Neuronal stem cell (in vitro differentiated cells): ENCODE measurements at places on chromosomes 5 and 9.

DNA sequence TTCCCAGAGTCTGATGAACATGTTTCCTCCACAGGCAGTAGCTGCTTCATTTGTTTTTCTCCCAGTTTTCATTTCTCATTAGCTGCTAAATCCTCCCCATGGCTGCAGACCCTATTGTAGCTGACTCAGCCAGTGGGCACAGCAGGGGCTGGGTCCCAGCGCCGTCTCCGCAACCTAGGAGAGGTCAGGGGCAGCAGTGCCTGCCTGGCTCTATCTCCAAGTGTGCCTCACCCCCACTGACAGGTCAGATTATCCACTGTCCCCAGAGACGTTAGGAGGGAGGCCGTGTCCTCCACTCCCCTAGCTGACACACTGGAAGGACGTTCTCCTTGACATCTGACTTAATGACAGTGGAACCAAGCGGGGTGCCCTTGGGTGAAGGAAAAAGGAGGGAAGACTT is 31.1 kb downstream of the KCNIP1 start:
- no peaks in the 10 kb centered on the region for H3K36me3 ChIP-seq
- H3K27me3 ChIP-seq = no peaks in the 10 kb centered on the region
- H3K27ac ChIP-seq = no peak overlapping the region
- H3K4me3 ChIP-seq = no peak overlapping the region
- DNase-seq = no peak

GRCh38 chr5:65076251-65076869 is 307.6 kb downstream of the CWC27 start:
- H3K27ac ChIP-seq = no peak overlapping the region
- no peaks in the 10 kb centered on the region for H3K4me1 ChIP-seq
- no peak overlapping the region for H3K4me3 ChIP-seq
- DNase-seq = no peak
- no peaks in the 10 kb centered on the region for H3K27me3 ChIP-seq

DNA sequence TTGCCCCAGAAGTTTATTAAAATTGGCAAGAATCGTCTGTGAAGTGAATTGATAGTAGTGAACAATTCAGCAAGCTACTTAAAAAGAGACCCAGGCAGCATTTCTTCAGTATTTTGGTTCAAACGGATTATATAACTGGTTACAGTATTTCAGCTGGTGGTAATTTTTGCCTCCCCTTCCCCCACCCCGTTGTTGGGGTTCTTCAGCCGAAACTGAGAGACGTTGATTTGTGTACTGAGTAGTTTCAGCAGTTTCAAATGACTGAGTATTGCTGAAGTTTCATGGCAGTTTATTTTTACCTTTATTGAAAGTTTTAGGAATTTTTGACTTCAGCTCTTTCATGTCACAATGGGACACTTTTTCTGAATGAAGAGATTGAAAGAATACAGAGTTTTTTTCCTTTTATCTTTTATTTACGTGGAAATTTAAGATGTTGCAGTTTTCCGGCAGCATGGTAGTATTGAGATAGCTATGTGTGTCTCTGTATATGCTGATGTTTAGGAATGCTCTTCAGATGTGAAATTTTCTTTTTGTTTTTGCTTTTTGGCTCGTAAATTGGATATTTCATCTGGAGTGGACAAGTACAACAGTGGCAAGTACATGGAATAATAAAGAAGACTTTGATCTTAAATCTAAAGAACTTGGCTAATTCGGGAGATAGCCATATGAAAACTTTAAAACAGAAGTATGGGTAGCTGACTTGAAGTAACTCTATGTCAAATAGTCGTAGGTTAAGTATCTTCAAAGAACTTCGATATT is 1.9 kb downstream of the GPBP1 start:
- H3K4me1 ChIP-seq = peaks cover 7% of the 10 kb centered on the region
- no peak overlapping the region for H3K27ac ChIP-seq
- no peaks in the 10 kb centered on the region for H3K27me3 ChIP-seq
- peak overlapping the region; percentile 66 for H3K4me3 ChIP-seq

DNA sequence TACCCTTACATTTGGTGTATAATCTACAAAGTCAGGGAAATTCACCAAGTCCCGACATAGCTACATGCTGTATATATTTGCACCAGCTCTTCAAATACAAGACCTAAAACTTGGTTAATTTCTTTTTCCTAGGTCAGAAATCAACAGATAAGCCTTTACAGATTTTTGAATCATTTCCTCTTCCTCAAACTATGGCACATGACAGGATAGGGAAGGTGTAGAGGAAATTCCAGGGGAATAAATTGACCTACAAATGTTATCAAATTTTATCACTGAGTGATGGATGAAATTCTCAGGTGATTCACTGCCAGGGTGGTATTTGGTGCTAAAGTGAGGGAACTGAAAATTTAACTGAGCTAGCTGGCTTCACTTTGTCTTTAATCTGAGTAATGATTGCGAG is 360.0 kb downstream of the BNC2 start:
- peaks cover 27% of the 10 kb centered on the region for H3K4me1 ChIP-seq
- no peak for DNase-seq
- H3K27me3 ChIP-seq = no peaks in the 10 kb centered on the region
- H3K36me3 ChIP-seq = no peaks in the 10 kb centered on the region

DNA sequence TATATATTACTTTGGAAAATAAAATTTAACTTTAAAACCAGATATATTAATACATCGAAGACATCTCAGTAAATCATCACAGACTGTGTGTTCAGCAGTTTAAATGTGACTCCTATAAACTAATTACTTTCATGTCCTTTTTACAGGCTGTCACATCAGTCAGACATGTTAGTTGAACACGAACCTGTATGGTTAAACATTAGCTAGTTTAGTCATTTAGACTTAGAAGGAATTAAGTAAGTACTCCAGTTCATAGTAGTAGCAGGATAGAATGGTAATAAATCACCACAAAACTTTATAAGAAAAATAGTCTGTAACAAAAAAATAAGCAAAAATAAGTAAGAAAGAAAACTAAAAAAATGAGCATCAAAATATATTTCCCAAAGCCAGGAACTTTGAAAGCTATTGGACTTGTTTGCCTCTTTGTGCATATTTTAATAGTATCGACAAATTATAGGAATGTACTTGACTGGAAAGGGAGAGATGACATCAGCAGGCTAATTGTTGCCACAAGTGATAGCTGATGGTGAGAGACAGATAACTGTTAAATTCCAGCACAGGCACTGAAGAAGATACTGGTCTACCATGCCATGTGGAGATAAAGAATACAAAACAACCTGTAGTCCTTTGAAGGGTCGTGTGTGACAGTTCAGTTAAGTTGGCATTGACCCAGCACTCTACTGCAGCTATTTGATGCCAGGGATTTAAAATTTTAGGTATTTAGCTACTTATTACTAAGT is 83.9 kb downstream of the RIC1 start:
- H3K36me3 ChIP-seq = peaks cover 56% of the 10 kb centered on the region
- no peak overlapping the region for H3K27ac ChIP-seq
- H3K4me1 ChIP-seq = no peaks in the 10 kb centered on the region

DNA sequence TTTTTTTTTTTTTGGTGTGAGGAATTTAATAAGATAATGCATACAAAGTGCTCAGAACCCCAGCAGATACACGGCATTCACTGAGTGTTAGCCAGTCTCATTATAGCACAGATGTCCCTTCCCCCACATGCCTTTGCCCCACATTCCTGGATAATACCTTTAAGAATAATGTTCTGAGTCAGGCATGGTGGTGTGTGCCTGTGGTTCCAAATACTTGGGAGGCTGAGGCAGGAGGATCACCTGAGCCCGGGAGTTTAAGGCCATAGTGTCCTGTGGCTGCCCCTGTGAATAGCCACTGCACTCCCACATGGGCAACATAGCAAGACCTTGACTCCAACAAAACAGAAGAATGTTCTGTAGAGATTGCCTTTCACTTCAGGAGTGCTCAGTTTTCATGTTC is 24.2 kb upstream of the ANKRD18A start:
- no peak overlapping the region for H3K27ac ChIP-seq
- H3K4me1 ChIP-seq = no peaks in the 10 kb centered on the region
- H3K36me3 ChIP-seq = no peaks in the 10 kb centered on the region
- H3K27me3 ChIP-seq = no peaks in the 10 kb centered on the region
- H3K4me3 ChIP-seq = no peak overlapping the region

DNA sequence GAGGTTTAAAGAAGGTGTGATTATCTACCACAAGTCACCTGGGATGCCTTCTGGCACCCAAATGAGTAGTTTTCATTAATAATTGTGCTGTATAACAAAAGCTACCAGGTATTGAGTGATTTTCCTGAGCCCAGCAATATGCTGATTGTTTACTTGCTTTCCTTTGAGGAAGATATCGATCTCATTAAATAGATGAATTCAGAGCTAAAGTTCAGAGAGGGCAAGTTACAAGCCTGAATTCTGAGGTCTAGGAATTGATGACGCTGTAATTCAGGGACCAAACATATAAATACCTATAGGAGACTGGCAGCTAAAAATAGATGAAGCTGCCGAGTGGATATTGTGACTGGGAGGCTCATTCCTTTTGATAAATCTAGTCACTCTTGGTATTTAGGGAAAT is 1.1 kb downstream of the ERCC6L2 start:
- H3K36me3 ChIP-seq = no peaks in the 10 kb centered on the region
- no peak for DNase-seq
- no peaks in the 10 kb centered on the region for H3K27me3 ChIP-seq

DNA sequence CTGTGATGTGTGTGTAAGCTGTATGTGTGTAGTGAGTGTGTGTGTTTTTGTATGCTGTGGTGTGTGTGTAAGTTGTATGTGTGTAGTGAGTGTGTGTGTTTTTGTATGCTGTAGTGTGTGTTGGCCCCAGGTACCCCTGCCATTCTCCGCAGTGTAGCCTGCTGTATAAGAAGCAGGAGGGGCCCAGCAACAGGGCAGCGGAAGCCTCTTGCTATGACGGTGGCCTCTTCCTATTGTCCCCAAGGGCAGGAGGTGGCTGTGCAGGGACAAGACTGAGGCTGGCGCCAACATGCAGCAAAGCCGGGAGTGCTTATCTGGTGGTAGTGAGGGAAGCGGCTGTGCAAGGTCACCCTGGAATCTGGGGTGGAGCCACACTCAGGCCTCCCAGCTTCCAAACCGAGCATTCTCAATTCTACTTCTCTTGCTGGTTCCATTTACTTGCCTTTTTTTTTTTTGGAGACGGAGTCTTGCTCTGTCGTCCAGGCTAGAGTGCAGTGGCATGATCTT is 5.1 kb downstream of the SPAAR start:
- peaks cover 10% of the 10 kb centered on the region for H3K4me1 ChIP-seq
- no peaks in the 10 kb centered on the region for H3K27me3 ChIP-seq
- peak; percentile 62 for DNase-seq
- no peak overlapping the region for H3K27ac ChIP-seq

- DNase-seq = no peak
- H3K4me3 ChIP-seq = no peak overlapping the region
- H3K27me3 ChIP-seq = no peaks in the 10 kb centered on the region
- peaks cover 2% of the 10 kb centered on the region for H3K36me3 ChIP-seq
- no peaks in the 10 kb centered on the region for H3K4me1 ChIP-seq
Observed at GRCh38 chr5:139593716-139594319, 32.7 kb downstream of the UBE2D2 start.

- H3K4me3 ChIP-seq = no peak overlapping the region
- peak overlapping the region; percentile 71 for H3K27ac ChIP-seq
- no peaks in the 10 kb centered on the region for H3K36me3 ChIP-seq
- no peak for DNase-seq
- peaks cover 7% of the 10 kb centered on the region for H3K4me1 ChIP-seq
- no peaks in the 10 kb centered on the region for H3K27me3 ChIP-seq
Observed at GRCh38 chr5:139982975-139983240, 60.2 kb downstream of the NRG2 start.

- no peak overlapping the region for H3K4me3 ChIP-seq
- H3K27ac ChIP-seq = no peak overlapping the region
- no peaks in the 10 kb centered on the region for H3K36me3 ChIP-seq
- DNase-seq = no peak
- peaks cover 20% of the 10 kb centered on the region for H3K27me3 ChIP-seq
Observed at GRCh38 chr5:151584057-151584937, 6.8 kb downstream of the FAT2 start.

DNA sequence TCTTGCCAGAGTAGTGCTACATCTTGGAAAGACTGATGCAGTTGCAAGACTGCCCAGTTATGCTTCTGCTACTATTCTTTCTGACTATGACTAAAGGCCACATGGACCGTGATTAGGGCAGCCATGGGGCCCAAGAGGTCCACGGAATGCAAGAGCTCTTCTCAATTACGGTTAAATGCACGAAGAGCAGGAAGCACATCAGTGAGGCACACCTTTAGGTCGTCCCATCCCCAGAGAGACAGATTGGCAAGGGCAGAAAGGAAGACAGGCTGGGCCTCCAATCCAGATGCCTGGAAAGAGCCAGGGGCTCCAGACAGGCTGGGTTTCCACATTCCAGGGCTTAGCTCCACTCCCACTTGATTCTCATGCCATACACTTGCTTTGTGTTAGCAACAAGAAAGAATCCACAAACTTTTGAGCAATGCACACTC is 132.3 kb upstream of the SLIT3 start:
- DNase-seq = no peak
- no peaks in the 10 kb centered on the region for H3K27me3 ChIP-seq

DNA sequence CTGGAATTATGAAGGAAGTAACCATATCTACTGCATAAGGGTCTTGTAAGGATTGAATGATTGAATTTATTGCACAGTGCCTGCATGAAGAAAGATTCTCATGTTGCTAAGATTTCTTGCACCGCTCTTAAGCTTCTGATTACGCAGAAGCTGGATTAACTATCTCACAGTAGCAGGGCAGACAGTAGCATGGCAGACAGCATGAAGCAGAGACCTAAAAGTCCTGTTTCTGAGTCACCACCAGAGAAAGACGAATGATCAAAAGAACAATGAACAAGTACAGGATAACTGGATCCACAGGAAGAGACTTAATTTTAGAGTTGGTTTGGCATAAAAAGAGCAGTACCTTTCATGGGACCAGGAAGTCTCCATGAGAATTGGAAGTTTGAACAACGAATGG is 142.4 kb downstream of the MAPKAP1 start:
- H3K4me1 ChIP-seq = no peaks in the 10 kb centered on the region
- H3K4me3 ChIP-seq = no peak overlapping the region
- no peak for DNase-seq

- no peaks in the 10 kb centered on the region for H3K4me1 ChIP-seq
- DNase-seq = no peak
- no peak overlapping the region for H3K4me3 ChIP-seq
- no peaks in the 10 kb centered on the region for H3K27me3 ChIP-seq
- no peak overlapping the region for H3K27ac ChIP-seq
Observed at GRCh38 chr9:21779397-21779796, 23.0 kb upstream of the MTAP start.

DNA sequence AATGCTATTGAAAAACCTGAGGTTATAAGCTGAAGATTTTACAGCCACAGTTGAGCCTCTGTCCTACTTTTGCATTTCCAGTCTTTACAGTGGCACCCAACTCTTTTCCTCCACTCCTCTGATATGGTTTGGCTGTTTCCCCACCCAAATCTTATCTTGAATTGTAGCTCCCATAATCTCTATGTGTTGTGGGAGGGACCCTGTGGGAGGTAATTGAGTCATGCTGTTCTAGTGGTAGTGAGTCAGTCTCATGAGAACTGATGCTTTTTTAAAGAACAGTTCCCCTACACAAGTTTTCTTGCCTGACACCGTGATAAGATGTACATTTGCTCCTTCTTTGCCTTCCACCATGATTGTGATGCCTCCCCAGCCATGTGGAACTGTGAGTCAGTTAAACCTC is 646.1 kb upstream of the SEMA6A start:
- no peak for DNase-seq
- H3K27ac ChIP-seq = no peak overlapping the region
- H3K36me3 ChIP-seq = no peaks in the 10 kb centered on the region
- peaks cover 3% of the 10 kb centered on the region for H3K4me1 ChIP-seq
- H3K27me3 ChIP-seq = no peaks in the 10 kb centered on the region

- no peaks in the 10 kb centered on the region for H3K27me3 ChIP-seq
- H3K4me1 ChIP-seq = no peaks in the 10 kb centered on the region
- no peak for DNase-seq
- H3K27ac ChIP-seq = no peak overlapping the region
- H3K4me3 ChIP-seq = no peak overlapping the region
Observed at GRCh38 chr5:12095808-12096281, 191.6 kb upstream of the CTNND2 start.
